ENCODE measurements at places on chromosomes 7 and 10.

DNA sequence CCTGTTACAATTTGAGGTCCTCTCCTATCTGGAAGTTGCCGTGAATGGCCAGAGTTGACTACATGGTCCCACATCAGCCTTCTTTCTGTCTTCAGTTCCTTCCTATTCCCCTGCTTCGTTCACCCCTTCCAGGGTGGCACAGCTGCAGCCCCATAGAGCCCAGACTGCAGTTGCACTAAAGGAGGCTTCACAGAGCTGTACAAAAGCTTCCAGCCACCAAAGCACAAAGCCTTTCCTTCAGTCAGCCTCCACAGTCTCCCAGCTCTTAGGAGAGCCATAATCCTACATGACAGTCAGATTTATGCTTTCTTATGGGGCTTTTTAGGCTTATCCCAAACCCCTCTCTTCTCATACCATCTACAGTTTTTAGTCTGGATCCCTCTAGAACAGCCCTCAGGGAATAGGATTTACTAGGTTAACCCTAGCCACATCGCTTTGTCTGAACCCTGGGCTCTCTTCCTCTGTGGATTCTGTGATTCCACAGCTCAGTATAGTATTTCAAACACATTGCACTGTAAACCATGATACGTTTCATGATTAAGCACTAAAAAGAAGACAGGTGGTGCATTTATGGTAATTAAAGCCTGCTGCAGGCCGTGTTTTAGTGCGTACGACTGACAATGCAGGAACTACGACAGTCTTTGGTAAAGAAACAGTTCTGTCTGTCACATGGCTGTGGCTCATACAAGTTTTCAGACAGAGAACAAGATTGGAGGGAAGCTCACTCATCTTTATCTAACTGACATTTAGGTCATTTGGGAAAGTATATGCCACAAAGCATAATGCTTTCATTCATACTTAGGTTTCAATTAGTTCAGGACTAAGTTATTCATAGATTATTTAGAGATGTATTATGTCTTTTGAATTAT, 208.3 kb upstream of the KMT2E start:
- DNase-seq, result no peak

GRCh38 chr7:37071124-37071523, 346.8 kb upstream of the AOAH start:
- DNase-seq, result no peak

- no peak for DNase-seq
Measured at GRCh38 chr10:59904426-59905065, 1.8 kb downstream of the CCDC6 start.

DNA sequence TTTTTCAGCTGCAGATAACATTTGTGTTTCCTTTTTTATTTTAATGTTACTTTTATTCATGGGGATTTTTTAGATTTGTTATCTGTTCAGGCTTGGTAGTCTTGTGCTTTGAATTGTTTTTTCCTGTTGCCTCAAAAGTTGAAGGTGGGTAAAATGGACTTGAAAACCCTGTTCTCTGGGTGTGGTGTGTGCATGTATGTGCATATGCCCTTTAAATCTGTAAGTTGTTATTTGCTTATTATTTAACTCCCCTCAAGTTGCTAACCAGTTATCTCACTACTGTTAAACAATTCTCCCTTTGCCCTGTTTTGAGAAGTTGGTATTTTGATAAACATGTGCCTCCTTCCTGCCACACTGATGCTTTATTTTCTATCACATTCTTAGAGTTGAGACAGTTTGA, 30.6 kb downstream of the TSPAN14 start:
- DNase-seq, result no peak

GRCh38 chr10:3402187-3402751, 229.7 kb upstream of the PITRM1 start:
- no peak for DNase-seq

- no peak for DNase-seq
Measured at GRCh38 chr10:108561649-108562048, 1361.7 kb downstream of the XPNPEP1 start.

DNA sequence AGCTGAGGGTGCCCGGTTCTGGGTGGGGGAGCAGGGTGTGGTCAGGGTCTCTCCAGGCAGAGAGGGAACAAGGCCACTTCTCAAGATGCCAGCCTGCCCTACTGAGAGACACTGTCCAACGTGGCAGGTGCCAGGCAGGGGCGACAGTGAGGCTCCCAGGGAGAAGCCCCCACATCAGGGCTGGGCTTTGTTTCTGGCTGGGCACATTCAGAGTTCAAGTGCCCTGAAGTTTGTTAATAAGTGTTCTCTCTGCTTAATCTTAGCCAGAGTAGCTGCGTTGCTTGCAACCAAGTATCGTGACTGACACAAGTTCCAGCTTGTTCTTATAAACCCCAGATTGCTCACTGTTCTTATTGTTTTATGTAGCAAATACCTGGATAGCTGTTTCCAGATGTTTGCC, 21.8 kb downstream of the FOXL3 start:
- DNase-seq, result no peak

- no peak for DNase-seq
Measured at GRCh38 chr10:78712147-78712546, 356.6 kb upstream of the ZMIZ1 start.

DNA sequence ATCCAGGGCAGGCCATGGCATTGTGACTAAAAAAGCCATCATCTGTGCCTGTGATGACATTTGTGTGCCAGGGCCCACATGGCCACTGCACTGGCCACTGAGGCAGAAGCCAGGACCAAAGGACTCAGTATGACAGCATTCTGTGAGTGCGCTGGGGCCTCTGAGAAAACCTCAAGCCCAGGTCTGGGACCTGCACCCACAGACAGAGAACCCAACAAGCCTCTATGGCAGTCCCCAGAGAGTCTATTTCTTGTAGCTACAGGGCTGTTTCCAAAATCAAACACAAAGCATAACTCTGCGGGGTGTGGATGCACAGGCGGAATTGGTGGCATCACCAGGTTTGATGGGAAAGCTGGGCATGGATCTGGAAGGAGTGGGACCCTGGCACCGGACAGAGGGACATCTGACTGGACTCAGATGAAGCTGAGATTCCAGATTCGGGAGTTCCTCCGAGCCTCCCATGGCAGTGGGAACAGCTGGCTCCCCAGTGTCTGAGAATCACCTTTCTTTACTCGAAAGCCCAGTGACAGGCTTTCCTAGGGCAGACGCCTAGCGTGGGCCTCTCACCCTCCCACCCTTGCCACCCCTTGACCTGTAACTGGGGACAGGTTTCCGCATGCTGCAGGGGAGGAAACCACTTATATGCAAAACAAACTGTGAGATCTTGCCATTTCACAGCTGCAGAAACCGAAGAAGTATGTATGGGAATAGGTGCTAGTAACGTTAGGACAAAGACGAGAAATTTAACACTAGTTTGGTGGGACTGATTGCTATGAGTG, 70.6 kb upstream of the RHEB start:
- DNase-seq, result no peak

DNA sequence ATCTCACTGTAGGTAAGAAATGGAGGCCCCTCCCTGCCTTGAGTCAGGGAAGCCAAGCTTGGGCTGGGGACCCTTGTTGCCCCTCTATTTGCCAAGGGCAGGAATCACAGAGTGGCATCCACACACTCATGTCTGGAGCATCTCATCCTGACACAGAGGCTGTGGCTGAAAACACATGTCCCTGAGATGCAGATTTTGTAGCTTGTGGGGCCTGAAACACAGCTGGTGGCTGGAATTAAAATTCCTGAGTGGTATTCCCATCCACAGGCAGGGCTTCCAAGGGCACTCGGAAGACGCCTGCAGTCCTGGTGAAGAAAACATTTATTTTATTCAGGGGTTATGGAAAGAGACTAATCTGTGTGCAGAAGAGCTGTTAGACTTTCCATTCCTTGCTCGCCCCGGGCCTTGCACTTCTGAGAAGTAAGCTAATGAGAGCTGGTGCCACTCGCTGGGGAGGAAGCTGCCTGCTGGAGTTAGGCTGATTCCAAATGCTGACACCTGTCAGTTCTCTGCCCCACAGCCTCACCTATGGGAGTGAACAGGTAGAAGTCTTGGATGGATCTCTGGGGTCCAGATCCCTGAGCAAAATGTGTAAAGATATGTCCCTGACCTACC, 36.0 kb downstream of the C10orf120 start:
- no peak for DNase-seq

DNA sequence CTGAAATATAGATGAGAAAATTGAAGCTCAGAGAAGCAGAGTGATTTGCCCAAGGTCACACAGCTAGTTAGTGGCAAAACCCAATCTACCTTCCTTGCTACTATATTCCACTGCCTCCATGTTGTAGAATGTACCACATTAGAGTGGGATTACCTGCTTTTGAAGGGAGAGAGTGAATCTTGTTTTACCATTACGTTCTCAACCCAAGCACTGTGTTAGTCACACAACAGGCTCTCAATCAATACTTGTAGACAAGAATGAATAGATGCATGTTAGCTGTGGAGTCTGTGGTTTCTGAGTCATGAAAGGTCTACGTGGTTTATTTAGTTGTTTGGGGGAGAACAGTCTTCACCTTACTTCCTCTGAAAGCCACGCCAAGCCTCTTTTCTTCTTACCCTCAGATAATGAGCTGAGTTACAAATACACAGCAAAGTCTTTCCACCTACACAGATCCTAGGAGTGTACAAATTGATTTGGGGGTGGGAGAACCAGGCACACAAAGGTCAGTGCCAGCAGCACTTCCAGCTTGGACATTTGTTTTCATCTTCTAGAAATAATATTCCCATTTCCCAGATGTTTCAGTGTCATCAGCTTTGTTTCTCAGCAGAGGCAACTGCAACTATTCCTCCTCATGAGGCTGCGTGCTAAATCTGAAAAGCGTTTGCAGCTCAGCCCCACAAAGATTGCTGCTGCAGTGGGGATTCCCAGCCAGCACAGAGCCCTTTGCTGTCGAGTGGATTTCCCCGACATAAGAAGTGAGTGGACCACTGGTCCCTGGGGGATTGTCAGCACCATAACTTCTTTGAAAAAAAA, 71.5 kb upstream of the ADO start:
- DNase-seq, result no peak

DNA sequence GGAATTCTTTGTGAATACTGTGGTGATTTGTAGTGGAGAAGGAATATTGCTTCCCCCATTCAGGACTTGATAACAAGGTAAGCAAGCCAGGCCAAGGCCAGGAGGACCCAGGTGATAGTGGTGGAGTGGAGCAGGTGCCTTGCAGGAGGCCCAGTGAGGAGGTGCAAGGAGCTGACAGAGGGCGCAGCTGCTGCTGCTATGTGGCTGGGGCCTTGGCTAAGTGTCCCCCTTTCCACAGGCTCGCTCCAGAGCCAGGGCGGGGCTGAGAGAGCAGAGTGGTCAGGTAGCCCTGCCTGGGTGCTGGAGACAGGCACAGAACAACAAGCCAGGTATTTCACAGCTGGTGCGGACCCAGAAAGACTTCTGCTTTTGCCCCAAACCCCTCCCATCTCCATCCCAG, 162.9 kb downstream of the EGFR start:
- no peak for DNase-seq

DNA sequence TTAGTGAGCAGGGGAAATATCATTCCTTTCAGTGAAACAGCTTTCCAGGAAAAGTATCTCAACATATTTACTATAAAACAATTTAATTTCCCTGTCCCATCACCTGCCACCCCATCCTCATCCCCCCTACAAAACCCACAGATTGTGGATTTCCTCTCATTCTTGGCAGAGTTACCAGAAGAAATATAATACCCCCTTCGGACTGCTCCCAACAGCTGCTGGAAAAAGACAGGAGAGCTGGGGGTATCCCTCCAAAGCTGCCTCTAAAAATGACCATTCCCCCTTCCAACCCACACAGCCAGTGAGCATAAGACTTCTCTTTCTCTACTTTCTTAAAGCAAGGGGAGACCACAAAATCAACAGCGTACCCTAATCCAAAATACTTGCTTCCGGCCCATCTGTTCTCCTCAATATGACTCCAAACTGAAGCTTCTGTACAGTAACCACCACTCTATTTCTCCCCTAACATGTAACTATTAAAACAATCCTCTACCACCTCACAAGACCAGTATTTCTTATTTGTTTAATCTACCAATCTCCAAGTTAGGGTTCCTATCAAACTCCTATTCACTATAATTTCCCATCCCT, 7.8 kb downstream of the FBXW4 start:
- no peak for DNase-seq

GRCh38 chr10:110656612-110657011, 12.5 kb downstream of the RBM20 start:
- DNase-seq, result no peak

GRCh38 chr10:122281751-122282150, 10.7 kb downstream of the BTBD16 start:
- DNase-seq, result no peak

DNA sequence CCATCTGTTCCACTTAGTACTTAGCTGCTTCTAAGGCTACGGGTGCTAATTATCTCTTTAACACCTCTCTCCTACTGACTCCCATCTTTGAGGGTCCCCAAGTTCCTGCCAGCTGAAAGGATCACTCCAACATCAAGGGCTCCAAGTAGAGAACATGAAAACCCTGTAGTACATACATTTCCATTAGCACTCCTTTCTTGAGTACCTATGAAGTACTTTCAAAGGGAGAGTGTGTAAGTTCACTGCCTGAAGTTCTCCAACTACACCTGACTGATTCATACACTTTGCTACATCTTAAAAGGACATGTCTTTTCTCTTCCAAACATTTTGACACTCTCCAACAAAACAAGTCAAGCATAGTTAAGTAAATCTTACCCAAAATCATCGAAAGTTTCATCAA, 113.8 kb downstream of the COL28A1 start:
- no peak for DNase-seq

GRCh38 chr7:128347647-128348097, 4.0 kb upstream of the RBM28 start:
- no peak for DNase-seq

DNA sequence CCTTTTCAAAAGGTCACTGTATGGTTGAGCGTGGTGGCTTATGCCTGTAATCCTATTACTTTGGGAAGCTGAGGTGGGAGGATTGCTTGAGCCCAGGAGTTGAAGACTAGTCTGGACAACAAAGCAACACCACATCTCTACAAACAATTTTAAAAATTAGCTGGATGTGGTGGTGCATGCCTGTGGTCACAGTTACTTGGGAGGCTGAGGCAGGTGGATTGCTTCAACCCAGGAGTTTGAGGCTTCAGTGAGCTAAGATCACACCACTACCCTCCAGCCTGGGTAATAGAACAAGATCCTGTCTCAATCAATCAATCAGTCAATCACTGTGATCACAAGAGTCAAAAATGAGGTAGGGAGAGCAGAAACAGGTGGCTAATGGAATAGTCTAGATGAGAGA, 97.0 kb downstream of the SUGCT start:
- no peak for DNase-seq

DNA sequence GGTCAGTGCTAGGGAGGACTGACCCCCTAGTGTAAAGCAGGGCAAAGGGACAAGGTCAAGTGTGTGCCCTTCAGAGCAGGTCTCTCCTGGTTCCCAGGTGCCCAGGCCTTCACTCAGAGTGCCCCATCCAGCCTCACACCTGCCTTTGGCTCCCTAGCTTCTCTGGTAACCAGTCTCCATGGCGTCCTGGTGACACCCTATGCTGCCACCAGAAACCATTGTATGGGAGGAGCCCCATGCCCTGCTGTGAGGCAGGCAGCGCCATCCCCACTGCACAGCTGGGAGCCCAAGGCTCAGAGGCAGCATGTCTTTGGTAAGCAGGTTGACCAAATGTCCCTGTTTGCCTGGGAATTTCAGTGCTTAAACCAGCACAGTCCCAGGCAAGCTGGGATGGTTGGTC, 33.1 kb upstream of the HMX3 start:
- no peak for DNase-seq

All from ureter (tissue), 1 donor.